WERI-Rb-1 (cell line): ENCODE measurements at places on chromosomes 2 and 18.

DNA sequence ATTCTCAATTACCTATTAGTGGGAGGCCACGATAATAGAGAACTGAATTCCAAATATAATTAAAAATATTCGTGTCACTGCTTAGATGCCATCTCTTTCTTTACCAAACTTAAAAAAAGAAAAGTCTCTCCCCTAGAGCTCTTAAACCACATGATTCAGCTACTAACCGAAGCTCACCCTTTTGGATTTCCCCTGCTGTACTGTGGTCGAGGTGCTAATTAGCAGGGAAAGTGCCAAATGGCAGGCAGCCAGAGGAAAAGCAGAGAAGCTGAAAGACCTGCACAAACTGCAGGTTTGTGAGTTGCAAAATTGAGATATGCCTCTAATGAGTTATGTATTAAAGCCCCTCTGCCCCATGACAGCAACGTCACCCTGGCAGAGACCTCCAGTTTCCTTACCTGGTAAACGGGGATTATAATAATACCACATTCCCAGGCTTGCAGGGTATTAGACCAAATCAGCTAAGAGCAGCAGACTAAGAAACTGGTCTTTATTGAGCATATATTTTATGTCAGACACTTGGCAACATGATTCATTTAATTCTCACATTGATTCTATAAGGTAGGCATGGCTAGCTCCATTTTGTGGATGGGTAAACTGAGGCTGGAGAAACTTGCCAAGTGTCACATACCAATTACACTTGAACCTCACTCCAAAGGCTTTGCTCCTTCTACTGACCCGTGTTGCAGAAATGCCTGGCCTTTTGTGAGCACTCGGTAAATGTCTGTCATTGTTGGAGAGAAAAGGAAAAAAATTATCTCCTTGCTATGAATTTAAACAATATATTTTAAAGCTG, 259.7 kb downstream of the LPIN1 start:
- DNase-seq, result no peak

- DNase-seq, result no peak
Observed at GRCh38 chr2:152730591-152731333, 12.3 kb downstream of the ARL6IP6 start.

GRCh38 chr2:29075894-29076705, 1.8 kb upstream of the PCARE start:
- no peak for DNase-seq

DNA sequence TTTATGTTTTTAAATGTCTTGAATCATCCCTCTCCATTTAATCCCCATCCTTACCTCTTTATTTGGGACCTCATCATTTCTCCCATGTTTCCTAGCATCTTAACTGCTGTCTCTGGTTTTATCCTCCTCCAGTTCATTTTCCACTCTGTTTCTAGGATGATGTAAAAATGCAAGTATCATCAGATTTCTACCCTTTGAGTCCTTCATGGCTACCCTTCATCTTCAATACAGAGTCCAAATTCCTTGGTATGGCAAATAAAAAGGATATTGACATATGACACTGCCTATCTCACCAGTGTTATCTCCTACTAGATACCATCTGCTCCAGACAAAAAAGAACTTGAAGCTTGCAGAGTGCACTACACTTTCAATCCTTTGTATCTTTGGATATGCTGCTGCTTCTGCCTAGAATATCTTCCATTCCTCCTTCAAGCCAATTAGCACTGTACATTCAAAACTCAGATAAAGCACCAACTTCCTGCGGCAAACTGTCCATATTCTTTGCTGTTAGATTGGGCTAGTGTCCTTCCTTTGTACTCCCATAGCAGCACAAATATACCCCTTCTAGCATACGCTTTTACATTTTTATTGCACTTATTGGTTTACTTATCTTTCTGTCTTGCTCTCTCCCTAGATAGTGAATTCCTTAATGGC, 24.6 kb upstream of the TLK1 start:
- no peak for DNase-seq

- DNase-seq, result no peak
Observed at GRCh38 chr2:101255501-101255900, 2.8 kb downstream of the CNOT11 start.

- no peak for DNase-seq
Observed at GRCh38 chr18:58615140-58616132, 13.5 kb downstream of the ALPK2 start.
